ENCODE measurements at places on chromosomes 5 and 9. TPM values are rescaled to one million over a fixed set of nuclear protein-coding genes. Genes with fewer than 3 reads are reported as not detected.
A peak's percentile ranks its signal among the peaks of the same experiment; 100 is the strongest.

DNA sequence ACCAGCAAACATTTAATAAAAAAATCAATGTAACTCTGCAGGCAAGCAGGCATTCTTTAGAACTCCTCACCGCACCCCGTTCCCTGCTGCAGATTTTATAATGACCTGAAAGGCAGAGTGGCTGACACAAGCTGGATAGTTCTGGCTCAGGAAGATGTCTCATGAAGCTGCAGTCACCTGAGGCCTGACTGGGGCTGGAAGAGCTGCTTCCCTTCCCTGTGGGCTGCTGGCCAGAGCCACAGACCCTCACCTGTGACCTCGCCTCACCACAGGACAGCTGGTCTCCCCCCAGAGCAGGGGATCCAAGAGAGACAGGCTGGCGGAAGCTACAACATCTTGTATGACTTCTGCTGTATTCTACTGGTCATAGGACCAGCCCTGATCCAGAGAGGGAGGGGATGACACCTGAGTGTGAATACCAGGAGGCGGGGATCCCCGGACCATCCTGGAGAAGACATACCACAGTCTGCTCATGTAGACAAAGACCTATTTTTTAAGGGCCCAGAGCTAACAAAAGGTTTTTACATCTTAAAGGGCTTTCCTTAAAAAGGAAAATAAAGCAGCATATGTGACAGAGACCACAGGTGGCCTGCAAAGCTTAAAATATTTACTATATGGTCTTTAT, 43.9 kb downstream of the RAPGEF1 start:
- DNase-seq, result no peak
- H3K36me3 ChIP-seq, result peaks cover 19% of the 10 kb centered on the region
- H3K4me3 ChIP-seq, result no peak overlapping the region
- no peak overlapping the region for H3K27ac ChIP-seq

DNA sequence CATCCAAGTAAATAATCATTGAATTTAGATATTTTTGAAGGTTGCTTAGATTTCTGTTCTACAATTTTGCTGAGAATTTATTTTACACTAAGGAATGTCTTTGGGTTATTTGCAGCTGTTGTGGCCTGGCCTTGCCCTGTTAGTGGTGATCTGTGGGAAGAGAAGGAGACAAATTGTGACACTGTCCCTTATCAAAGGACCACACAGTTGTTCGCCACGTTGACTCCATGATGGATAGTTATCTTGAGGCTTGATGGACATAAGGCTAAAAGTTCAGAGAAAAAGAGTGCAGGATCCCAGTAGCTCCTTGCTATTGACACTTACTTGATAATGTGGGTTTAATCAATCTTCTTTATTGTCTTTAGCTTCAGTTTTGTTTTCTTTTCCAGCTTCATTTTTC, 186.6 kb upstream of the MEF2C start:
- H3K27ac ChIP-seq, result no peak overlapping the region
- H3K4me3 ChIP-seq, result no peak overlapping the region
- peaks cover 6% of the 10 kb centered on the region for H3K36me3 ChIP-seq
- H3K4me1 ChIP-seq, result peaks cover 27% of the 10 kb centered on the region

DNA sequence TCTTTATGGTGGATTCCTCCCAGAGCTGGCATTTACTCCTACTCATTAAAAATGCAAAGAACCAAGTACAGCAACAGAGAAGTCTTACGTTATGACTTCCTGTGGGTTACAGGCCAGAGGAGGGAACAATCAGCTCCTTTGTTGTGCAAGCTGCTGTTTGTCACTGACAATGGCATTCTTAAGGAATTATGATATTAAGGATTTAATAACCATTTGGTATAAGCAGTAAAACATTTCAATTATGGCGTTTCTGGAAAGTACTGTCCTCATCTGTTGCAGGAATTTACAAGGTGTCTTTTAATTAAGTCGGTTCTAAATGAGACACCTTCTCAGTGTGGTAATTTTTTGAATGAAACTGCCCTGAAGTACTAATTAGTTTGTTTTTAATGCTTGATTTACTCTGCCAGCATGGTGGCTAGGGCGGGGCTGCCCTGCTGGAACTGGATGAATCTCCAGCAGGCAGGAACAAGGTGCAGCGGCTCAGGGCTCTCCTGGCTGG, 49.1 kb upstream of the VDAC1 start:
- no peak overlapping the region for H3K27ac ChIP-seq
- no peak overlapping the region for H3K4me3 ChIP-seq
- H3K4me1 ChIP-seq, result peaks cover 12% of the 10 kb centered on the region
- H3K36me3 ChIP-seq, result no peaks in the 10 kb centered on the region

Gene PRLR
- not detected for total RNA-seq

Gene IL9
- 104 TPM for total RNA-seq

- DNase-seq, result no peak
- no peak overlapping the region for H3K27ac ChIP-seq
Observed at GRCh38 chr5:67453111-67453905, 256.7 kb upstream of the CD180 start.

GRCh38 chr5:140393738-140394137, 7.9 kb upstream of the ANKHD1 start:
- no peaks in the 10 kb centered on the region for H3K36me3 ChIP-seq
- H3K27me3 ChIP-seq, result no peaks in the 10 kb centered on the region
- no peak for DNase-seq
- H3K4me3 ChIP-seq, result no peak overlapping the region

DNA sequence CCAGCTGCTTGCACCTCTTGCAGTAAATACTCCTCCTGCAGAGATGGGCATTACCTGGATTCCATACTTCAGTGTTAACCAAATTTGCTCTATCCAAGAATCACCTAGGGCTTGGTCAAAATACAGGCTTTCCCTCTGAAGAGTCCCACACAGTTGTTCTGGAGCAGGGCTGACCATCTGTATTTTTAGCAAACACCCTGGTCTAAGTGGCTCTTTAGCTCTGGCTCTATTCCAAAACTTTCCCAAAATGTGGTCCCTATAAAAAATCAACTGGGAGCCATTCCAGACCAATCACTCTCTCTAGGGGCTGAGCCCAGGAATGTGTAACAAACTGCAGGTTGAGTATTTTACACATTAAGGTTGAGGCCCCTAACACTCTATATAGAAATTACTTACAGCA, 153.7 kb downstream of the SPOCK1 start:
- H3K36me3 ChIP-seq, result no peaks in the 10 kb centered on the region
- no peak overlapping the region for H3K4me3 ChIP-seq
- H3K27ac ChIP-seq, result no peak overlapping the region

DNA sequence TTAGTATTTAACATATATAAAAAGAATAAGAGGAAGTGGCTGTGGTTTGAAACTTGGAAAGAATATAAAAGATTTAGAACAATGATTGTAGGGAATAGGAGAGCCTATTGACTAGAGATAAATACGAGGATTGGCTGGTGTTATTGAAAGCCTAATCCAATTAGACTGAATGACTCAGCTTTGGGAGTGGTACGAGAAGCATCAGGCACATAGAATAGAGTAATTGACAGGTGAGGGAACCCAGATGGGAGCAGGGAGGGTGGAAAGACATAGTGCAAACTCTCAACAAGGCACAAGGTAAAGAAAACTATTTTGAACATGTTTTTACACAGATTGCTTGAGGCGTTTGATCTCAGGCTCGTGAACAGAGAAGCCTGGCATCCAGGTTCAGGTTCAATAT, 338.9 kb upstream of the KLF9 start:
- H3K27ac ChIP-seq, result no peak overlapping the region
- no peaks in the 10 kb centered on the region for H3K27me3 ChIP-seq
- H3K4me1 ChIP-seq, result no peaks in the 10 kb centered on the region
- H3K36me3 ChIP-seq, result no peaks in the 10 kb centered on the region

Gene ZNF169
- 9.0 TPM for total RNA-seq

DNA sequence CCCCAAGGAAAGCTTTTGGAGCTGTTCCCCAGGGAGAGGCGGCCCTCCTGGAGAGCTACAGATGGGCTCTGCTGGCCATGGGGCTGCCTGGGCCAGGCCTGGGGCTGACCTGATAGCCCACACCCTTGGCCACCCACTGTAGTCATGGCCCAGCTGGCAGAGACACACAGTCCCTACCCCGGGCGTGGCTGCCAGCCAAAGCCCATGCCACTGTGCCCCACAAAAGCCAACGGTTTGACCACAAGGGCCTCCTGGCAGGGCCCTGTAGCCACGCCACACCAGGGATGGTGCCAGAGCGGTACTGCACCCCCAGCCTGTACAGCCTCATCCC, 15.2 kb downstream of the NACC2 start:
- H3K27ac ChIP-seq, result no peak overlapping the region
- H3K4me1 ChIP-seq, result peaks cover 2% of the 10 kb centered on the region
- no peak for DNase-seq
- no peaks in the 10 kb centered on the region for H3K27me3 ChIP-seq

DNA sequence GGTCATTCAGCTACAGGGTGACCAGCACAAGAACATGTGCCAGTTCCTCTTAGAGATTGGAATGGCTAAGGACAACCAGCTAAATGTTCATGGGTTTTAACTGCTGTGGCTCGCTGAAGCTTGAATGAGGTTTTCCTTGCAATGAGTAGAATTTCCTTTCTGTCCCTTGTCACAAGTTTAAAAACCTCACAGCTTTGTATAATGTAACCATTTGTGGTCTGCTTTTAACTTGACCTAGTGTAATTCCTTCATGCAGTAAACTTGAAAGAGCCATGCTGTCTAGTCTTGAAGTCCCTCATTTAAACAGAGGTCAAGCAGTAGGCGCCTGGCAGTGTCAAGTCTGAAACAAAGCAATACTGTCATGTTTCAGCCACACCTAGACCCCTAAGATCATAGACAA, 181.3 kb upstream of the DMRT1 start:
- no peak for DNase-seq
- no peak overlapping the region for H3K27ac ChIP-seq

- H3K36me3 ChIP-seq, result peaks cover 62% of the 10 kb centered on the region
- no peak for DNase-seq
- H3K4me1 ChIP-seq, result peaks cover 47% of the 10 kb centered on the region
- H3K4me3 ChIP-seq, result peak overlapping the region; percentile 88
- no peaks in the 10 kb centered on the region for H3K27me3 ChIP-seq
Observed at GRCh38 chr5:59036274-59036961, 453.5 kb downstream of the RAB3C start.

DNA sequence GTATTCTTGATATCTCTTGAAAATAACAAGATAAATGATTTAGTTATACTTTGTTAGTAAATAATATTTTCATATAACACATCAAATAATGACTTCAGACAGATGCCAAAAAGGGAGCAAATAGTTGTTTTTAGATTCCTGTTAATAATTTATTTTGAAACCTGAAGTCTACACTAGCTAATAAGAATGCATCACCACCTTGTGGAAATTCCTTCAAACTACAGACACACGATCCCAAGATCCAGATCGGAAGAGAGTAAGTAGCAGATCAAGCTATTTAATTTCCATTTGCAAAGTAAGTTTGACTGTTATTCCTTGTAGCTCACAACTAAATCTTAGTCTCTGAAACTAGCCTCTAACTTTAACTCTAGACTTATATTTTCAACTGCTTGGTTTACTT, 35.5 kb upstream of the ISL1 start:
- no peak overlapping the region for H3K4me3 ChIP-seq
- H3K4me1 ChIP-seq, result no peaks in the 10 kb centered on the region
- H3K27ac ChIP-seq, result no peak overlapping the region
- no peaks in the 10 kb centered on the region for H3K27me3 ChIP-seq
- DNase-seq, result no peak

Gene TAF11L5
- total RNA-seq, result not detected

DNA sequence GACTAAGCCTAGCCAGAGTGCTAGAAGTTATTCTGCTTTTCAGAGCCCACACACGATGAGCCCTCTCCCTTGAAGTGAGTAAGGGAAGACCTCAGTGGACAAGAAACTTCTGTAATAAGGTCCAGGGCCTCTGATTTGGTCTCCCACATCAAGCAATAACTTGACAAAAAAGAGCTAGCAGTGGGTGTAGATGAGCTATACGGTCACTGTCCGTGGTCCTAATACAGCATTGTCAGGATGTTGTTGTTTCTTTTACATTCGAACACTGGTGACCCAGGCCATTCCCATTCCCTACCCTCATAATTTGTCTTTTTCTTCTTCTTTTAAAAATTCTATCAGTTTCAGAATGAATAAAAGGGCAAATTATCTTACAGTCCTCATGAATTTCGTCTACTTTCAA, 5.2 kb downstream of the PCSK1 start:
- no peaks in the 10 kb centered on the region for H3K36me3 ChIP-seq
- no peak overlapping the region for H3K4me3 ChIP-seq
- peaks cover 9% of the 10 kb centered on the region for H3K4me1 ChIP-seq

GRCh38 chr5:79111387-79111959, at the start of gene BHMT:
Gene BHMT, plus strand, starts transcription at chr5:79111809. Its CDS starts 77 bp downstream, at chr5:79111886.
- H3K27me3 ChIP-seq, result peaks cover 72% of the 10 kb centered on the region
- no peak within 1 kb of the TSS for H3K4me3 ChIP-seq
- H3K27ac ChIP-seq, result no peak within 1 kb of the TSS
- H3K4me1 ChIP-seq, result peaks cover 3% of the 10 kb centered on the region
- no peak for DNase-seq

Gene HAPLN1
- not detected for total RNA-seq

- no peaks in the 10 kb centered on the region for H3K4me1 ChIP-seq
- no peak overlapping the region for H3K4me3 ChIP-seq
- H3K27me3 ChIP-seq, result peaks cover 12% of the 10 kb centered on the region
- no peak overlapping the region for H3K27ac ChIP-seq
- no peak for DNase-seq
Observed at GRCh38 chr5:39624268-39624886, 199.6 kb upstream of the DAB2 start.

Gene ORM2
- not detected for total RNA-seq

Gene EDIL3
- not detected for total RNA-seq

Gene PNPLA7
- 1.6 TPM for total RNA-seq
